LHCN-M2 (cell line): ENCODE measurements at places on chromosomes 2 and 18.

DNA sequence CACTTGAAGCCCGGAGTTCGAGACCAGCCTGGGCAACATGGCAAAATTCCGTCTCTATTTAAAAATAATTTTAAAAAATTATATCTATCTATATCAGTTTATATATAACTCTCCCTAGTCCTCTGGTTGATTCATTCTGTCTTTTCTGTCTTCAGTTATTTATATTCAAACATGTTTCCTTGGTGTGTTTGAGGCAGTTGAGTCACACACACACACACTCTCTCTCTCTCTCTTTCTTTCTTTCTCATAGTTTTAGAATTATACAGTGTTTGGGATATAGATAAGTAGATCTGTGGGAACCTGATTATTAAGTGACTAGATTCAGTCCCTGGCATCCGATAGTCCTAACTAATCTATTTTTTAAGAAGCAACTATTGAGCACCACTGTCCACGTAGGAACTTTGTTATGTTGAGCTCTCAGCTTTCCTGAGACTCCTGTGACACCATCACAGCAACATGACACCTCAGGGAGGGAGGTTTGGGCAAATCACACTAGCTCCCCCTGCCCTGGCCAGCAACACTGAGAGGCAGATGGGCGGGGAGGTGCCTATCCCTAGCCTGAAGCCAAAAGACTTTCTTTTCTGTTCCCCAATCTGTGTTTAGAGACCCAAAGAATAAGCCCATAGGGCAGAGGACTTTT lies 482.7 kb downstream of the DLGAP1 start:
- no peak for DNase-seq

- DNase-seq: peak; percentile 53
Measured at GRCh38 chr2:190344276-190344827, 963 bp downstream of the INPP1 start.

GRCh38 chr2:74690571-74690970 lies 36.5 kb downstream of the SEMA4F start:
- DNase-seq: peak; percentile 50

DNA sequence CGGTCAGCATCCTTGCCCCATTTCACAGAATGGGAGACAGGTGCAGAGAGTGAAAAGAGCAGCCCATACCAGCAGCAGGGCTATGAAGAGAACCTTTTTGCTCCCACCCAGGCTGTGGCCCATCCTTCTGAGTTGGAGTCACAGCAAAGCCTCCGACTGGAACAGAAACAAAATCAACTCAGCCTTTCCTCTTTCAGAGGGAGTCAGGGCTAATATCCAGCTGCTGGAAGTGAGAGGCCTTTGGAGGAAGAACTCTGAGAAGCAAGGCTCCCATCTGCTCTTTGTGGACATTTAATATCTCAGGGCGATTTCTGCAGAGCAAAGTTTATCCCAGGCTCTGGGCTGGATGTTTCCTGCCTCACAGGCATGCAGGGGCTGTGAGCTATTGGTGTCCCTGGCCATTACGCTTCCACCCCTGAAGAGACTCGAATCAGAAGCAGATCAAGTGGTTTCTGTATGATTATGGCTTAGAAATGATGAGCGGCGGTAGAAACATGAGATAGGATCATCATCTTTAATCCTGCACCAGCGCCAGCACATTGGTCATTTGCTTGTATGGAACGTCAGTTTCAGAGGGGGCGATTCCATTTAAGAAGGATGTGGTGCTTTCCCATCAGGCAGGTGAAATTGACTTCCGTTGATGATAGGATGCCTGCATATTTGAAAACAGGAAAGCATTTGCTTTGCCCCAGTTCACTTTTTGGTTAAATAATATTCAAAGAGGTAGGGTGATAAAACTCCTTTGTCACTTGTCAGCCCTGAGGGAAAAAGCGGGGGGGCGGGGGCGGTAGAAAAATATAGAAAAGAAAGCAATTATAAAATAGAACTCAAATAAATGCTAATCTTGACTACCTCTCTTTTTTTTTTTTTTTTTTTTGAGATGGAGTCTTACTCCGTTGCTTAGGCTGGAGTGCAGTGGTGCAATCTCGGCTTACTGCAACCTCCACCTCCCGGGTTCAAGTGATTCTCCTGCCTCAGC lies 152.4 kb downstream of the LRRC30 start:
- DNase-seq: no peak

DNA sequence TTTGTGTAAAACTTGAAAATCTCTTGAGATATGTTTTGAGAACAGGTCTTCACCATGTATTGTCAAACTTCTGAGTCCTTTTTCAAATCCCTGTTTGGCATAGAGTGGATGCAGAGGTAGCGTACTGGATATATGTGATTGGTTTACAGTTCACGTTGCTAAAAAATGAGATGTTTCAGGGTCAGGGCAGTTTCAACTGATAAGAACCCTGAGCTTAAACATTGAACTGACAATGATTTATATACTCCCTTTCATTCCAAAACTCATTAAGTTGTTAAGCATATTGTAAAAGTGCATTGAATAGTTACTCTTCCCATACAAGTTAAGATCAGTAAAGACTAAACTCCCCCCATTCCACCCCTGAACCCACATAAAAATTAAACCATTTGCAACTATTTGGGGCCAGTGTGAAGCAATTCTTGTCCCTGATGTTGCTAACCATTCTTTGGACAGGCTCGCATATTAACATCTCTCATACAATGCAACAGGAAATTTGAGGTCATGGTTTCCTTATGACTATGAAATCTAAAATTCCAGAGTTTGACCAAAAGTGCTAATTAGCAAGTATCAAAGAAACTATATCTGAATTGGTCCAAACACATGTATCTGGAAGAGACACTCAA lies 470.9 kb upstream of the ACVR2A start:
- no peak for DNase-seq

DNA sequence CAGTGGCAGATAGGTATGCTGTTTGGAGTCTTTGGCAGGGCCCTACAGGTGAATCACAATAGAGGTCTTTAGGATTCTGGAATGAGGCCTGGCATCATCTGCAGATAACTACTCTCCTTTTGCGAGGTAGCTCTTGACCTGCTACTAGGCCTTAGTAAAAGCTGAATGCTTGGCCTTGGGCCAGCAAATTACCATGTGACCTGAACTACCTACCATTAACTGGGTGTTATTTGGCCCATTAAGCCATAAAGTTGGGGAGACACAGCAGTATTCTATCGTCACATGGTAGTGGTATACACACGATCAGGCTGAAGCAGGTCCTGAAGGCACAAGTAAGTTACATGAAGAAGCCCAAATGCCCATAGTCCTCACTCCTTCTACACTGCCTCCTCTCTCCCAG lies 178.2 kb downstream of the PPP1R1C start:
- DNase-seq: no peak

DNA sequence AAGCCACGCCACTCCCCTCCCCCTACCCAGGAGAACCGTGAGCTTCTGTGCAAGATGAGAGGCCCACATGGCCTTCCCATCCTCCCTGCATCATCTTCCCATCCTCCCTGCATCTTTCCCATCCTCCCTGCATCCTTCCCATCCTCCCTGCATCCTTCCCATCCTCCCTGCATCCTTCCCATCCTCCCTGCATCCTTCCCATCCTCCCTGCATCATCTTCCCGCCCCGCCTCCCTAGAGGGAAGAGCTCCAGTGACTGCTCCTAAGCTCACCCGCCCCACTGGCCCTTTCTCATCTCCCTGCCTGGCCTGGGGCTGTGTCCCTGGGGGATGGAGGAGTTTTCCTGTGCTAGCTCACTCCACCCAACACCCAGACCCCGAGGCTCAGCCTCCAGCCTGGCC lies 93.3 kb upstream of the ASAP2 start:
- DNase-seq: no peak

DNA sequence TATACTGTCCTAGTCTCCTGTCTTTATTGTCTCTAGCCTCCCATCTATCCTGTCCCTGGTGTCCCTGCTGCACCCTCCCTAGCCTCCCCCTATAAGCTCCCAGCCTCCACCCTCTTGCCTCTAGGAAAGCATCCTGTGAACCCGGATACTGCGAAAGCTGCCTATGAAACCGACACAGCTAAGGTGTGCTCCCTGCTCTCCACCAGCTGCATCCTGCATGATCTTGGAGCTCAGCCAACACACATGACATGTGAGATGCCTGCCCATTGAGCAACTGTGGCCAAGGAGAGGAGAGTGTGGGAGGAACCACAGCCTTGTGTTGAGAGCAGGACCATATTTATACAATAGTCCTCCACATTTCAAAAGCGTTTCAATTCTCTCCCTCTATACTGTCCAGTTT lies 187.1 kb downstream of the ZBTB7C start:
- DNase-seq: peak; percentile 58

- peak; percentile 55 for DNase-seq
Measured at GRCh38 chr2:217166241-217166850, 306.5 kb upstream of the TNP1 start.

- no peak for DNase-seq
Measured at GRCh38 chr18:47865183-47865582, 65.3 kb downstream of the SMAD2 start.

DNA sequence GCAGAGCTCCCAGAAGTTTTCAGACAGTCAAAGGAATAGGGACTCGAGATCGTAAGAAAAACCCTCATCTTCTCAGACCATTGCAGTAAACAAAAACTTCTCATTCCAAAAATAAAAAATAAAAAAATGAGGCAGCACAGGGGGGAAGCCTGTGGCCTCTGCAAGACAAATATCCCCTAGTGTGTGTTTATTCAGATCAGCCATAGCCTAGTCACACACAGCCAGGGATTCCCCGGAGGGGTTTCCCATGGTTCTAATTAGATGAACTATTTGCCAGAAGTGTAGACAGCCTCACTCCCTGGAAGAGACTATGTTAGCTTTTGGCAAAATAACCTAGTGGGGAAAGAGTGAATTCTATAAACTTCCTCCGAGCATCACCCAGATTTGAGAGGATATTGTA lies 122.9 kb upstream of the KLF7 start:
- DNase-seq: no peak

GRCh38 chr2:191488135-191488534 lies 189.8 kb upstream of the NABP1 start:
- no peak for DNase-seq

GRCh38 chr18:30280861-30281470 lies 761.6 kb downstream of the DSC3 start:
- peak; percentile 79 for DNase-seq

- no peak for DNase-seq
Measured at GRCh38 chr2:172412984-172413492, 14.3 kb upstream of the ITGA6 start.

- peak; percentile 96 for DNase-seq
Measured at GRCh38 chr2:174764280-174765255, at the start of gene CHRNA1. Gene CHRNA1 (minus strand): TSS chr2:174764472. CDS start chr2:174764394, 78 bp downstream.

- no peak for DNase-seq
Measured at GRCh38 chr18:3692113-3692621, 242.2 kb downstream of the TGIF1 start.

- no peak for DNase-seq
Measured at GRCh38 chr18:78159397-78159796, 820.2 kb upstream of the SALL3 start.

- DNase-seq: peak; percentile 67
Measured at GRCh38 chr18:60549338-60549960, 176.9 kb upstream of the MC4R start.

DNA sequence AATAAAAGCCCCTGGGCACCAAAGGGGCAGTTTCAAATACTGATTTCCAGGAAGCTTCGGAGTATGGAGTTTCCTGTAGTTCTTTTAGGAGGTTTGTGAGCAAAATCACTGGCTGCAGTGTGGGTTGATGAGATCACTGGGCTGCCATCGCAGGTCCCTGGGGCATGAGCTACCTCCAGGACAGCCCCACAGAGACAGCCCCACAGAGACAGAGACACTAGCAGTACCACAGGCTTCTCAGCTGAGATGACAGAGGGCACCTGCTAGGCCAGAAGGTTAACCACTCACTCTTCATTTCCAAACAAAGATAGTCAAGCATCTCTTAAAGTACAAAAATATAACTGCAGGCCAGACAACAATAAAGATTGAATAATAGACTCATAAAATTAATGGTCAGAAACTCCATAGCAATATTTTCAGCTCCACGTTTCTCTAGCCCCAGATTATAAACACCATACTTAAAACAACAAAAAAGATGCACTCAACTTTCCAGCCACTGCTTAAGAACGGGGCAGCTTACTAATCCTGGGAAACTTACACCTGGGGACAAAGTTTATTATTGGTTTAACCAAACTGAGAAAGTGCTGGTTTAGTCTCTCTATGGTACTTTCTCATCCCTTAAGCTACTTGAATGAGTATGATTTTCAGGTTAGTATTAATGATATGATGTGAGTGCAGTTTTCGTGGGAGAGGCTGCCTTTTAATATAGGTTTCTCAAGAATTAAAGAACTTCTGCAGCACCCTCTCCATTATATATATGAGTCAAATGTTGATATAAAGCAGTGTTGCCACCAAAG lies 11.6 kb downstream of the AFF3 start:
- no peak for DNase-seq

- peak; percentile 57 for DNase-seq
Measured at GRCh38 chr2:175111200-175111657, 56.8 kb downstream of the ATF2 start.
